Activated gamma-delta T cell (primary cell): ENCODE measurements at places on chromosomes 12 and 14.

- no peak for DNase-seq
These were observed 78.2 kb downstream of the HMGA2 start for GRCh38 chr12:65902500-65902899.

GRCh38 chr14:102033241-102033640 lies 53.6 kb downstream of the HSP90AA1 start:
- DNase-seq = no peak

- DNase-seq = no peak
These were observed 25.5 kb downstream of the CLECL1 start for GRCh38 chr12:9707356-9707755.

GRCh38 chr12:122137229-122137628 lies 36.8 kb downstream of the IL31 start:
- no peak for DNase-seq

- no peak for DNase-seq
These were observed 76.1 kb downstream of the TBC1D30 start for GRCh38 chr12:64900540-64900939.

- DNase-seq = no peak
These were observed 54.4 kb downstream of the EFCAB11 start for GRCh38 chr14:89899917-89900663.

GRCh38 chr12:26058308-26058707 lies 66.5 kb downstream of the BHLHE41 start:
- DNase-seq = no peak

DNA sequence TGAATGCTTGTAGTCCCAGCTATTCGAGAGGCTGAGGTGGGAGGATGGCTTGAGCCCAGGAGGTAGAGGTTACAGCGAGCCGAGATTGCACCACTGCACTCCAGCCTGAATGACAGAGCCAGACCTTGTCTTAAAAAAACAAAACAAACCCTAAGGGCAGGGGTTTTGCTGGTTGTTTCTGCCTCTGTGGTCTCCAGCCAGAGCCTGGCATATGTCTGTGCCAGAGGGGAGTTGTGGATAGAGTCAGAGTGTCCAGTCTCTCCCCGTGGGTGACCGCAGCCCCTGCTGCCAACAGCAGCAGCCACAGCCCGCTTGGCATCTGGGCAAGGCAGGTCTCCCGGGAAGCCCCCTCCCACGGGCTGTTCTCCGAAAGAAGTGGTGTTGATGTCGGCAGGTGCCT lies 37.6 kb downstream of the MVK start:
- no peak for DNase-seq

DNA sequence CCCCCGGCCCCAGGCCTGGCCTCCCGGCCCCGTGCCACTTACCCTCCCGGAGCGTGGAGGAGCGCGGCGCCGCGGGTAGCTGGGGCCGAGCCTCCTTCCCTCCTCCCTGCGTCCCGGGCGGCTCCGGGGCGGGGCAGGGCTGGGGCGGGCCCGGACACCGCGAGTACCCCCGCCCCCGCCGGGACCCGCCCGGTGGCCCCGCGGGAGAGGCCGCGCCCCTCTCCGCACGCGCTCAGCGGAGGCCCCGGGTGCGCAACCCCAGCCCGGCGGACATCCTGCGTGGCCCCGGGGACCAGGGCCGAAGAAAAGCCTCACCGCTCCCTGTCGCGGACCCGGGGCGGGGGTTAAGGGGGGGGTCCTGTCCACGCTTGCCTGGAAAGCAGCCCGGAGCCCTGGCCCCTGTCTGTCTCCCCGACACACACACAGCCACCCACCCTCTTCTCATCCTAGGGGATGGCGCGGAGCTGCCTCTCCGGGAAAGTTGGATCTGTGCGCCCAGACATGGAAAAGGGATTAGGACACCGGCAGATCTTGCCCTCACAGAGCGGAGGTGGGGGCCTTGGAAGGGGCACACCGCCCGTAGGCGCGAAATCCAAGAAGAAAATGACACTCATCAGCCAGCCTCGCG lies at the start of gene SYNE3:
Gene SYNE3 (minus strand): TSS at position 97 of the 628 bp plus-strand sequence. CDS start 40,829 bp downstream, outside the sequence.
- peak; percentile 44 for DNase-seq

- no peak for DNase-seq
These were observed 3.1 kb downstream of the DIP2B start for GRCh38 chr12:50507930-50508329.

DNA sequence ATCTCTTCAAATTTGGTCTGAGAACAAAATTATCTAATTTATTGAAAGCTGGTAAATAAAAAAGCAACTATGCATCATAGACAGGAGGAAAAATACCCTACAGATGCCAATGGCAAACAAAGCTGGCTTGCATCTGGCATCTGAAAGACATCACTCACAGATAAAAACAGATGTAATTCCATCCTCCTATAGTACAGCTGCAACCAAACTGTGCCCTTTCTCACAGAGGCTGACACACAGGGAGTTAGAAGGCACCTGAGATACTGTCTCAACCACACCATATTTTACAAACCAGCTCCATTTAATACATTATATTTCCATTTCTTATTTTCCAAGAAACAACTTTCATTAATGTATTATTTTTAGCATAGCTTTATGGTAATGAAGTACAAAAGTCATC lies 39.4 kb downstream of the DUSP16 start:
- DNase-seq = no peak

DNA sequence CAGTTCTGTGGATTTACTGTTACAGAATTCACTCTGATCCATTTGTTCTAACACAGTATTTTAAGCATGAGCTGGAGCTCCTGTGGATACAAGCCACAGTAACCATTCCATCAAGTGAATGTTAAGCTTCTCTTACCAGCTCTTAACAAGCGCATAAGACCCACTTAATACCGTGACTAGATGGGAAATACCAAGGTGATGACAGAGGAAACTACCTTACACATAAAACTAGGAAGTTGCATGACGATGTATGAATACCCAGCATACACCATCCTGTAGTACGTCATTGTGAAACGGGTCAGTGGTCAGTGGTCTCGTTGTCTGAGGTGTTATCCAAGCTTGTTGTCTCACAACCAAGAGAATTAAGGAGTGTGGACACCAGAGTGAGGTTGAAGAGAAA lies 2.0 kb upstream of the GALC start:
- DNase-seq = no peak

DNA sequence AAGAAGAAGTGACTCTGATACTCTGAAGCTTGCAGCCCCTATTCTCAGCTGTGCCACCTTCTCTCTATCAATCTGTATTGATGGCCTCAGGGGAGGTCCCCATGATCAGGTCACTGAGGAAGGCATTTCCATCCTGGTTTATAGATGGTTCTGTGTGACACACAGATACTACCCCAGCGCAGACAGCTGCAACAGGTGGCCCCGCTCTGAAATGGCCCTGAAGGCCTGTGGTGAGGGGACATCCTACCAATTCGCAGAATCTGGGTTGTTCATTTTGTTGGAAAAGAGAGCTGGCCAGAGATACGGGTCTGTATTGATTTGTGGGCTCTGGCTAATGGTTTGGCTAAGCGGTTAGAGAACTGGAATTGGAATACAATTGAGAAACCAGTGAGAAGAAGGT lies 21.7 kb downstream of the DLK1 start:
- DNase-seq = no peak

- DNase-seq = no peak
These were observed 19.4 kb downstream of the OTOGL start for GRCh38 chr12:80118565-80119324.

DNA sequence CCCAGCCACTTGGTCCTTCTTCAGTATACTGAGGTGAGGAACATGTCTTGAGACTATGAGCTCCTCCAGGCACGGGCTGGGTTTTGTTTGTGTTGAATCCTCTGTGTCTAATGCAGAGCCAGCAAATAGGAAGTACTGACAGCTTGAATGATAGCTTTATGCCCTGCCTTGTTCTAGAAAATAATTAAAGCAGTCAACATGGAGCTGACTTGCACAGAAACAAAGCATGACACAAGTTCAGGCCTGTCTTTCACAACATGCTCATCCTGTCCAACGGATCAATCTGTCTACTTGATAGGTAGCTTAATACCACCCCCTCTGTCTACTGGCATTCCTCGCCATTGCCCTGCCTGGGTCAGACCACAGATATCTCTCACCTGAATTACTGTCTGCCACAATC lies 140.9 kb downstream of the ESRRB start:
- DNase-seq = no peak

DNA sequence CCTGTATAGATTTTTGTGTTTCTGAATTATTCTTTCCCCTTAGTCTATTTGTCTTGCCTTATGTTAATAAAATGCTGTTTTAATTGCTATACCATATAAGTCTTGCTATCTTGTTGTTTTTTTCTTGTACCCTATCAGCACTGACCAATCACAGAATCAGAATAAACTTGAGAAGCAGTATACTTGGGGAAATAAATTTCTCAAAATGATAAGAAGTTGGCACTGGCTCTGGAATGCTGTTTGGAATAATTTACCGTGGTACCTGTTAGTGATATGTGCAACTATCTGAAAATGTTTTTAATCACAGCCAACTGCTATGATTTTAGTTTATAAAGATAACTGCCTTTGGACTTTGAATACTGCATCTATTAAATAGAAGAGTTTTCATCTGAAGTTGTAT lies 37.9 kb upstream of the EPS8 start:
- no peak for DNase-seq

DNA sequence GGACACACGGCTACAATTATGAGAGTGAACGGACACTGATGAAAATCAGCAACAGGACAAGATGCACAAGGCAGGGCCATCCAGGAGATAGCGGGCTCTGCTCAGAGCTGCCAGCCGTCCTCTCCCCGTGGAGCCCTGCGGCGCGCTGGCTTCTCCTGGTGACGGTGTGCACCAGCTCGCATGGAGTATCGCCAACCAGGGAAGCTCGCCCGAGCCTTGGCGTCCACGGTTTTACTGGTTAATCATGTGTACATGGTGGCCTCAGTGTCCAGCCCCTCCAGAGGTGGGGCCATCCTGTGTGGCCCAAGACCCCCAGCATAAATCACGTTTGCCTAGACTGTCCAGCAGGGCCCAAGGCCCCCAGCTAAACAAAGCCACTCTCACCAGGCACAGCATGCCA lies 31.2 kb upstream of the DYNC1H1 start:
- DNase-seq = no peak

DNA sequence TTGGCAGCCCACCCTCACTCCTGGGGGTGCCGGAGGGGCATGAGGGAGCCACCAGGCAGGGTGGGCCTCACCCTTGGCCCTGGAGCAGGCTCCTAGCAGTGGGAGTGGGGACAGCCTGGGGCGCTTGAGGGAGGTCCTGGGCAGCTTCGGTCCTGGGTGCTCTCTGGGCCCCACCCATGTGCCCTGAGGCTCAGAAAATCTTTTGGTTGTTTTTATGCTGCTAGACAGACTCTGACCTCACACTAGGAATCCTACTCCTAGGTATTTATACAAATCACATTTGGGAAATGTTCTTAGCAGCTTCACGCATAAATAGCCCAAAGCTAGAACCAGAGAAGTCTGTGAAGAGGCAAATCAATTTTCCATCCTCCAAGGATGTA lies 10.9 kb upstream of the ULK1 start:
- no peak for DNase-seq

- no peak for DNase-seq
These were observed 99.6 kb downstream of the RIN3 start for GRCh38 chr14:92613008-92613658.

- DNase-seq = no peak
These were observed 421.9 kb upstream of the PRICKLE1 start for GRCh38 chr12:43011383-43011926.

DNA sequence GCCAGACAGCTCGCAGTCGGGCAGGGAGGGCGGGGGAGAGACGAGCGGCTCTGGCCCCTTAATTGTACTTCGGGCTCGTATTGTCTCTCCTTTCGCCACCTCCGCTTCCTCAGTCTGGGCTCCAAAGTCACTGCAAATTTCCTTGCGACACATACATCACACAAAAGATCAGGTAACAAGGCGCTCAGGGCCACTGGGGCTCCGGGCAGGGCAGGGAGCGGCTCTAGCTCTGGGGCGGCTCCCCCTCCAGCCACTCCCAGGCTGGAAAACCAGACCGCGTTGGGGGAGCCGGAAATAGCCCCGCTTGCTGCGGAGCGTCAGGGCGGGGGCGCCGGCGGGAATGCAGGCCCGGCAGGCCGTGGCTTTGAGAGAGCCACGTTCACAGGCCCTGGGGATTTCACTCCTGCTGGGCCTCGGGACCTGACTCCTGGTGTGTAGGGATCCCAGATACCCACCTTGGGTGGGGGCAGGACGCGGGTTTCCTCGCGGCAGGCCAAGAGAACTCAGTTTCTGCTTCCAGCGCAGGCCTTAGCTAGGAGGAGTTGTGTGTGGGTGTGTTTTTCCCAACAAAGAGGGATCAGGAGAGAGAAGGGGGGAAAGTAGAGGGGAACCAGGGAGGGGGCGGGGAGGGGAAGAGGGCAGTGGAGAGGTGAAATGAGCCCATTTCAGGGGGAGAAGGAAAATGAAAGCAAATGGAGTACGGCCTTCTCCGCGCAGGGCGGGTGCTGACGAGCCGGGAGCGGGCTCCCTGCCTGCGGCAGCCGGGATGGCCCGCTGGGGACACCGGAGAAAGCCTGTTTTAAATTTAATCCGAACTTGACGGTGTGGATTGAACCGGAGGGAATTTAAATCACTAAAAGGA lies 4.4 kb upstream of the HOXC9 start:
- no peak for DNase-seq

DNA sequence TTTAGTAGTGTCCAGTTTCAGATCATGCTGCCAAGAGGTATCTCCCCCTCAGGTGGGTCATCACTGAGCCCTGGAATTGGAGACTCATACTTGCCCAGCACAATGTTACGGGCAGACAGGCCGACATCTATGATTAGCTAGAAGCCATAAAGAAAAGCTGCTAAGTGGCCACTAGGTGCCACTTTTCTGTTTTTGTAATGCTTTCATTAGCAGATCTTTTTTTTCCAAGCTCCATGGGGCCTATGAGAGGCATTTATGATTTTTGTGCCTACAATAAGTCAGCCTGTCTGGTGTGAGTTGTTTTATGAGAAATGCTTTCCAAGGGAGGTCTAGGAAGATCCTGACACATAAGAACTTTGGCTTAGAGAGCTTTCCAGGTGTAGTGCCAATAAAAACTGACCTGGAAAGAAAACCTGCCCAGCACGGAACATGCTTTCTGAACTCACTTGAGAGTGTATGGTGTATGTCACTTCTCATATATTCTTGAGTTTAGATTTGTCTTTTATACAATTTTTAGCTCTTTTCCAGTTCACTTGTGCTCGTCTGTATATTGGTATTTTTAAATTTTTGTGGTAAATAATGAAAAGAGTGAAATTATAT lies 21.8 kb upstream of the SMCO2 start:
- DNase-seq = no peak

DNA sequence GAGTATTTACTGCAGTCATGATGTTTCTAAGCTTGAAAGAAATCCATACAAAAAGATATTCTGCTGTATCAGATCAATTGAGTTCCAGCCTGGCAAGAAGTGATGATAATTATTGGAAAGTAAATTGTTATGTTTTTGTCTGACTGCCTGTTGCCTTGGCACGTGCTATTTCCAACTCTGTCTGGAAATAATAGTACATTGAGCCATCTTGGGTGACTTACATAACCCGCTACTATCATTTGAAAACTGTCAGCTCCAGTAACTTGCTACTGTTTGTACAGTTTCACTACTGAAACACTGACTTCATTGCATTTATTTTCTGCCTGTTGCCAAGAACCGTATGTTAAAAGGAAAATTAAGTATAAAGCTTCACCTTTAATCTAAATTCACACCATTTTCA lies 318.6 kb downstream of the ITPR2 start:
- no peak for DNase-seq

- no peak for DNase-seq
These were observed 19.8 kb downstream of the LEMD3 start for GRCh38 chr12:65189028-65189718.

- DNase-seq = no peak
These were observed 74.9 kb downstream of the DIO2 start for GRCh38 chr14:80136358-80136757.

GRCh38 chr14:97058589-97058988 lies 261.4 kb downstream of the VRK1 start:
- no peak for DNase-seq
